ENCODE measurements at places on chromosomes 3 and 15.
A peak's percentile ranks its signal among the peaks of the same experiment; 100 is the strongest.

DNA sequence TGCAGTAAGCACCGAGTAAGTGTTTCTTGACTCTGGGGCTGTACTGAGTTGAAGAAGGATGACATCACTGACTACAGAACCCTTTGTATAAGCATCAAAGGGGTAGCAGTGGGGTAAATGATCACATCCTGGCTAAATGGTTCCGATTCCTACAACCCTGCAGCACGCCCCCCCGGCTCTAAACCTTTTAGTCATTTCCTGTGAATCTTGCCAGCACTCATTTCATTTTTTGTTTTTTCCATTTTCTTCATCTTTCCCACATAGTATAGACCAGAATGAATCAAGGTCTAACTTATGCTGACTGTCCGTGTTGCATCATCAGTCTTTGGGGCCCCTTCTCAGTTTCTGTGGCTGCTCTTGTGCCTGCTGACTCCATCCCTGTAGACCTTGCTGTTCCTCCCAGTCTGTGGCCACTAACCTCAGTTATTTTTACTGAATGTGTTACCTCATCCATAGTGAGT, 383.1 kb upstream of the TPRG1 start:
- DNase-seq = peak; percentile 89

DNA sequence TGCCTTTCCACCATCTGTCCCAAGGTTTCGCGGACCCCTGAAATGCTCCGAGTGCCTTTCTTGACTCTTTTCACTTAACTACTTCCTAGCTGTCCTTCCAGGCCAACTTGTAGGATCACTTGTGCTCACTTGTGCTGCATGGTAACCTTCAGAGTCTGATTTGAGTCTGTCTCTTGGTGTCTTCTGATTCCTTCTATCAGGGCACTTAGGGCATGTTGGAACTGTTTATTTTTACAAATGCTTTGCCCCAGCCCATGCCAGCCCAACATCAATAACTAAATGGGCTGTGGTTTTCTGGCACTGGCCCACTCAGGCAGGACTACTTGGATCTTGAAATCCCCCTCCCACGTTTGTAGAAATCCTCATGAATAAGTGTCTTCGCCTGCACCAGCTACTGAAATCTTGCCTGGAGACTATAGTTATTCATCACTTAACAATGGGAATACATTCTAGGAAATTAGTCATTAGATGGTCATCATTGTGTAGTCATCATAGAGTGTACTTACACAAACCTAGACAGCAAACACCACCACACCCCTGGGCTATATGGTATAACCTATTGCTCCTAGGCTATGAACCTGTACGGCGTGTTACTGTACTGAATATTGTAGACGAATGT, 123.1 kb upstream of the STRIT1 start:
- DNase-seq = no peak

DNA sequence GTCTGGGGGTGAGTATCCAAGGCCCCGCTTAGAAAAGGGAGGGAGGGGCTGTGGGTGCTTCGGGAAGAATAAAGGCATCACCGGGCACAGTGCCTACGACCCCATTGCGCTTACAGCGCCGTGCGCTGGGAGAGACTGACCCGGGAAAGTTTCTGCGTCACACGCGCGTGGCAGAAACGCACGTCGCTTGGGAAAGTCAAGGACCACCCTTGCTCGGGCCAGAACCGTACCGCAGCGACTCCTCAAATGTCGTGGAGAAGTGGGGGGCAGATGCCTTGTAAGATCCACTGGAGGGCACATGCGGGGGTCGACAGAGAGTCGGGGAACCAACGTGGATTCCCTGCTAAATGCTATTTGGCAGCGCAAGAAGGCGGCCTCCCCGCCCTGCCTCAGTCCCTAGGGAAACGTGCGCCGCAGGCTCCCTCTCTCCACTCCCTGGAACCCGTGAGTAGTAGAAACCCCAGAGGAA, 2.4 kb downstream of the ADAMTS9 start:
- no peak for DNase-seq

GRCh38 chr3:191424881-191425280, 36.1 kb upstream of the PYDC2 start:
- no peak for DNase-seq

DNA sequence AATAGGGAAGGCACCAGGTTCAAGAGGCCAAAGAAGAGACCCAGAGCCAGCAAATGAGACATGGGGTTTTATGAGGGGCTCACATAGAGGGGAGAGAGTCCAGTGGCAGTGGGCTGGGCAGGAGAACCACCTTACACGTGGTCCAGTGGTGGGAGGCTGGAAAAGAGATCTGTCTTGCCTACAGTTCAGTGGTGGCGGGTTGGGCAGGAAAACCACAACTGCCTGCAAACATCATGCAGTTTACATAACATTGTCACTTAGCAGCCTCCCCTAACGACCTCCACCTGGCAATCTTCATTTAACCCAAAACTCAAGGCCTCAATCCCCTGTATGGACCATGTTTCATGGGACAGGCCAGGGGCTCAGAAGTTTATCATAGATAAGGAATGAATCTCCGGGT, 29.1 kb downstream of the CRYGS start:
- DNase-seq = no peak

GRCh38 chr15:101442272-101442671, 47.2 kb downstream of the PCSK6 start:
- no peak for DNase-seq

- no peak for DNase-seq
Observed at GRCh38 chr3:71505767-71506350, 77.7 kb downstream of the FOXP1 start.

GRCh38 chr15:45588219-45588875, 1.2 kb downstream of the BLOC1S6 start:
- DNase-seq = no peak

DNA sequence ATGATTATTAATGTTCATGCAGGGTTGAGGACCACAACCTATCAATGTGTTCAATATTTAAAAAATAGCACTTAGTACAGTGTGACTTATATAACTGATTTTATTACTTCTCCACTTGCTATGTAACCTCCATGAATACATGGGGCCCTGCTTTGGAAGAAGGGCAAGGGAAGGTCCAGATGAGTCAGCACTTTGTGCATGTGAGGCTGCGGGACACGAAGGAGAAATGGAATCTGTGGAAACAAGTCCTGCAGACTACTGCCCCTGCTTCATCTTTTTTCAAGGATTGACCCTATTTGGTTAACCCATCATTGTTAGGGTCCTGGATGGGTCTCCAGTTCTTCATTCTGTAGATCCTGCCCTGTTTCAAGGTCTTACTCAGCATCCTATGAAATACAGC, 1.6 kb downstream of the NXPE3 start:
- peak; percentile 29 for DNase-seq

- no peak for DNase-seq
Observed at GRCh38 chr3:151476344-151477018, 15.6 kb upstream of the IGSF10 start.

GRCh38 chr15:86041399-86041798, 38.3 kb upstream of the AGBL1 start:
- no peak for DNase-seq

GRCh38 chr15:62348623-62349022, 183.5 kb upstream of the C2CD4B start:
- DNase-seq = no peak

DNA sequence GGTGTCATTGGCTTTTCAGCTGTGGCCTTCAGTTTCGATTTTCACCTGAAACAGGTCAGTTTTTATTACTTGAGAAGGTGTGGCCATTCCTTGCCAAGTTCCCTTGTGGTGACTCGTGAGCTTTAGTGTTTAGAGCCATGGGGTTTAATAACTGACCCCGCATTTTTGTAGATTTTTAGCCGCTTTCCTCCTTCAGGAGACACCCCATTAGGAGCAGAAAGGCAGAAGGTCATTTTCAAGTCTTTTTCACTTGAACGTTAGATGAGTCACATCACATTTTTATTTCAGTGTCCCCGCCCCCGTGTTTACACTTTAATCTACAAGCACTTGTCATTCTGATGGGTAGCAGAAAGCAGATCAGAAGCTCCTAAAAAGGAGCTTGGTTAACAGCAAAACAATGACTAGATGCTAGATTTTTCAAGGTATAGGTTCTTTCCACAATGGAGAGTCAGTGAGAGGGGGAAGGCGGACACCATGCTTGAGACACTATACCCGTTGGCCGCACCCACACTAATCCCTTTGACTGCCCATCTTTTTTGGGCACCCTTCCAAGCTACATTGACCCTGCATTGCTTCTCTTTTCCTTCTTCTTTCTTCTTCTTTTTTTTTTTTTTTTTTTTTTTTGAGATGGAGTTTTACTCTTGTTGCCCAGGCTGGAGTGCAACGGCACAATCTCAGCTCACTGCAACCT, 132.7 kb downstream of the GHSR start:
- no peak for DNase-seq

DNA sequence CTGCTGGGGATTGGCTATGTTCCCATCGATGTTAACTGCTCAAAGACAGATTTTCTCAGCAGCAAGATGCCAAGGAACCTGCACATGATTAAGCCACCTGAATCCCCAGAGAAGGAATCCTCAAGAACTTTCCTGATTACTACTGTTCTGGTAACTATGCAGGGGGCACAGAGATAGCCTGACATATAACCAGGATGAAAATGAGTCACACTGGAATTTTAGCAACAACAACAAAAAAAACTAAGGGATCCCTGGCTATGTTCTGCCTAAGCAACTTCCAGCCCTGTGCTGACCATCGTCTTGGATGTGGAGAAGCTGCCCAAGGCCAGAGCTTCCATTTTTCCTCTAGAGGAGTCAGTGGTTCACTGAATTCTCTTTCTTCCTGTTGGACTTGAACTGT, 13.8 kb downstream of the RIOX2 start:
- DNase-seq = no peak

GRCh38 chr3:126665221-126665936, 10.5 kb upstream of the TXNRD3 start:
- DNase-seq = no peak

DNA sequence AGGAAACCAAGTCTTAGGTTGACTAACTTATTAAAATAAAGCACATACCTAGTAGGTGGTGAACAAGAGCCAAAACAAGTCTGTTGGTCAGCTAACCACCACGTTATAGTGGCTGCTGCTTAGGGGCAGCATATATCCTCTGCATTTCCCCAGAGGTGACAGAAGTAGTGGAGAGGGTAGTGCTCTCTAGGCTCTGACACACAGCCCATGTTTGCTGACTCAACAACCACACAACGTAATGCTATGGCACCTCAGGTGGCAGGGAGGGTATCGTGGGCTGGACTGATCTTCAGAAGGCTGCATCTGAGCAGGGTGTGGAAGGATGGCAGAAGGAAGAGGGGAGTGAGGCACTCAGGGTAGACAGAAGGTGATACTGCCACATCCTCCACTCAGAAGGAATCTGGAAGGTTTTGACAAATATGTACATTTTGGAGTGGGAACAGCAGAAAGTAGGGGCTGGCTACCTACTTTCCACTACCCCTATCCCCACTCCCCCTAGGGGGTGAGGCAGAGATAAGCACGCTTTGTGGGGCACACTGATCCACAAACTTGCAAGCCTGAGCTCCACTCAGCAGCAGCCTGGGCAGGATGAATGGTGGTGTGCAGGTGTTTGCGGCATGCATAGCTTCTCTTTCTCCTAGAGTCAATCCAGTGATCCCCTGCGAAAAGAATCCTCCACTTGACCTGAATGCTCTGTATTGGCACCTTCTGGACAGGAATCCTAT, 178.1 kb downstream of the RORA start:
- no peak for DNase-seq

DNA sequence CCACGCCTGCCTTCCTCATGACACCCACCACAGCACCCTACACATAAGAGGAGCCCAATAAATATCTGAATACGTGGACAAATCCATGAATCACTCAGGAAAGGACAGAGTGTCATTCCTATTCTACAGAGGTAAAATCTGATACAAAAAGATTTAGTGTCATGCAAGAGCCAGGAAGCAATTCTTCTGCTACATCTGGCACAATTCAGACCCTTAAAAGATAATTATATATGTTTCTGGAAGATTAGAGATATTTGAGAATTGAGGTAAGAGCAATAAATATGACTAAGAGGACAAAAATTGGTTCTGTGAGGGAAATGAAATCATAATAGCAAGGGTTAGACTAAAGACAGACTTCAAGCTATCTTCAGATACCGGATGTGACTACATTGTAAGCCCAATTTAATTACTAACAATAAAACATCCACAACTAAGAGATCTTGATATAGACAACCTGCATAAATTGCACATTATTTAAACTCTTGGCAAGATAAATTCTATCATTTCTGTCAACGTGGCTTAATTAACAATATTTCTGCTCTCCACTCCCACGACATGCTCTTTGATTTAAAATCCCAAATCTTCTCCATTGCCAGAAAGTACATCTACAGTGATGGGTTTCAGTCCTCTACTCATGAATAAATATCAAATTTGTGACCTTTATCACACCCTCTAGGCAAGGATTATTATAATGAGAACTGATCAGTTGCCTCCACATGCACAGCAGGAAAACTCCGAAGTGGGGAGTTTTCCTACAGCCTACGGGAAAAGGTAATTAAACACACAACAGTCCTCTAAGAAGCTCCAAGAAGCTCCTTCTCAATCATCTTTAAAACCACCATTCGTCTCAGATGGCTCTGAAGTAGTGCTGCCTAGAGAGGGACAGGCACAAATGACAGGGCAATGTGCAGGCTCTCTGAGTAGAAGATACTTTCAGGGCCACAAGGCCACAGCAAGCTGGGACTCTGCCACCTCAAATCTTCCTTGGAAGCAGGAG, 32.6 kb downstream of the MB21D2 start:
- DNase-seq = peak; percentile 64

DNA sequence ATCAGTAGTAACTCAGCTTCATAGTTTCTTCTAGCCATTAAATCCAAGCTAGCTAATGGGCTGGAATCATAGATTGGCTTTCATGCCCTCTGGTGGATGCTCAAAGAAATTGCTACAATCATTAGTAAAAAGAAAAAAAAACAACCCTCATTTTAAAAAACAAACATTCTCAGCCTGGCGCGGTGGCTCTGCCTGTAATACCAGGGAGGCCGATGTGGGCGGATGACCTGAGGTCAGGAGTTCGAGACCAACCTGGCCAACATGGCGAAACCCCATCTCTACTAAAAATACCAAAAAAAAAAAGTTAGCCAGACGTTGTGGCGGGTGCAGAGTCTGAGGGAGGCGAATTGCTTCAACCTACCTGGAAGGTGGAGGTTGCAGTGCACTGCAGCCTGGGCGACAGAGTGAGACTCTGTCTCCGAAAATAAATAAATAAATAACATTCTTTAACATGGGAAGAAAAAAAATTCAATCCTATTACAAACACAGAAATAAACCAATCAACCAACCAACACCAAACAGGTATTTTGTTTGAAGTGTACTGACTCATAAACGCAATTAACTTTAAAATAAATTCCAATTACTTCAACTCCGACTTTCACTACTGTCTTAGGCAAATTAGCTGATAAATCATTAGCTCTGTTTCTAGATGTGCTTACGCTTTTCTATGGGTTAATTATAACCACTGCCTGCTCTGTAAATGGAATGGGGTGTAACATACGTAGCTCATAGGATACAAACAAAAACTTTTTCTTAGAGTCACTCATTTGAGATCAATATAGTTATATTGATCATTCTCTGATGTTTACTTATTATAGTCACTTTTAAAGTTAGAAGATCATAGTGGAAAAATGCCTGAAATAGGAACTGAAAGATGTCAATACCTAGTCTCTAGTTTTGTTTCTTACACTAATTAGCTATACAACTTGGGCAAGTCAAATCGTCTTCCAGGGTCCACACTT, 24.9 kb downstream of the TMEM207 start:
- peak; percentile 35 for DNase-seq

GRCh38 chr3:11240496-11240895, 31.7 kb upstream of the ATG7 start:
- DNase-seq = no peak
